GM04503 (cell line): ENCODE measurements at places on chromosomes 4 and X.
A peak's percentile ranks its signal among the peaks of the same experiment; 100 is the strongest.

DNA sequence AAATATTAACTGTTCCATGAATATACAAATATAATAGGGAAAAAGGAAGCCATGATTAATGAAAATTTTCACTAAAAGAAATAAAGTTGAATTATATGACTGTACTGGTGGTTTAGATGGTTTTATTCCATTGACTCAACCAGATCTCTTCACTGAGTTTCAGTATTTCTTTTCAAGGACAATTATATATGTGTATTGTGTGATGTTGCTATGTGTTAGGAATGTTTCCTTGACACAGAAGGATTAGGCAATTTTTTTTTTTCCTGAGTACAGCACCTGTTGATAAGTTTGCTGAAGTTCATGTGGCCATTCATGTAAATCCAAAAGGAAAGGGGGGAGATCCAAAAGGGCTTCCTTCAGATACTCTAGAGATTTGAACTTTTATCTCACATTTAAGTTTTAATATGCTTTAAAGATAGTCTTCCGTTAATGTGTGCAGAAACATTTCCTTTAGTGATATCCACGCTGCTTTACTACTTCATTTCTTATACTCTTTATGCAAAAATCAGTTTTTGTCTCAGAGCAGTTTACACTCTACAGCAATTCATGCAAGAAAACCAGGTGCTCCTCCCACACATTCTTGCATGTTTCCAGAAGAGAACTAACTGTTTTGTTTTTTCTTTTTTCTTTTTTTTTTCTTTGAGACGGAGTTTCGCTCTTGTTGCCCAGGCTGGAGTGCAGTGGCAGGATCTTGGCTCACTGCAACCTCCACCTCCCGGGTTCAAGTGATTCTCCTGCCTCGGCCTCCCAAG is 249.1 kb downstream of the RPA4 start:
- DNase-seq = no peak

DNA sequence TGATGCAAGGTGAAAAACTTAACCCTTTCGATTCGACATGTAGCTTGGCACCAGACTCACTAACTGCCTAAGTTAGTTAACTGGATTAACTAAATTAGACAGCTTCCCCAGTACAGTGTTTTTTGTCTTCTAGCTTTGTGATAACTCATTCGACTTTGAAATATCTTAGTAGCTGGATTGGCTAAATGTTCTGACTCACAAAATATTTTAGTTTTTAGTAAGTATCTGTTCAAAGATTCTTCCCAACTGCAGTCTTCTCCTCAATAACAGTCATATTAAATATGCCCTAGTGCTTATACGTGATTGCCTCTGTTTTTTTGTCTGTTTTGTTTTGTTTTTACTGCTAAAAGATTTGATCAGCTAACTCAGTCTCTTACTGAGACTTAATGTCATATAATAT is 102.9 kb downstream of the KCNIP4 start:
- no peak for DNase-seq

DNA sequence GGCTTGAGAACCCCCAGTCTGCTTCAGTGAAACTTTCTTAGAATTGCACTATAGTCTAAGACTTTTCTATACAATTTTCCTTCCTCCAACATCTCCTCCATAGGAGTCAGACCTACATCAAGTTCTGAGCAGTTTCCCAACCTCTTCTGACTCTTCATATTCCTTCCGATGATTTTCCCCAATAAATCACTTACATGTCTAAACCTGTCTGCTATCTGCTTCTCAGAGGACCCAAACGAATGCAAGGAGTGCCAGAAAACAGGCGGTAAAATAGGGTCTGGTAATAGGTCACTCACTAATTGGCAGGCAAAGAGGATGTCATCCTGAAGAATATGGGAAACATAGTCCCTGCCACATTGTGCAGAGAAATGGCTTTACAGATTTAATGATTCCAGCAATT is 153.9 kb downstream of the PCDH18 start:
- no peak for DNase-seq

- DNase-seq = no peak
Observed at GRCh38 chr4:5387457-5387856, 320.9 kb downstream of the EVC2 start.

DNA sequence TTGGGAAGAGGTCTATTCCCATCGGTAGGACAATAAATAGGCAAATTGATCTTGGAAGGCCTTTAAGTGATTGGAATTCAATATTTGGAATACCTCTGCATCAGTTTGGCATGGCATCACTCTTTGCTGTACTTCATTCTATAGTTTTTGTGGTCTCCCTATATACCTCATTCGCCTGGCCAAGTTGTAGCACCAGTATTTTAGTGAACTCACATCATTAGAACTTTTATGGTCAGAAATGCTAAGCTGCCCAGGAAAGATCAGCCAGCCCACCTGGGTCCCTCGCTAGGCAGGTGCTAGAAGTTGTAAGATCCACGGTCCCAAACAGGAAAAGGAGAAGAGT is 40.3 kb downstream of the ZCCHC13 start:
- DNase-seq = no peak

- DNase-seq = no peak
Observed at GRCh38 chrX:112832481-112833095, 8.0 kb downstream of the AMOT start.

DNA sequence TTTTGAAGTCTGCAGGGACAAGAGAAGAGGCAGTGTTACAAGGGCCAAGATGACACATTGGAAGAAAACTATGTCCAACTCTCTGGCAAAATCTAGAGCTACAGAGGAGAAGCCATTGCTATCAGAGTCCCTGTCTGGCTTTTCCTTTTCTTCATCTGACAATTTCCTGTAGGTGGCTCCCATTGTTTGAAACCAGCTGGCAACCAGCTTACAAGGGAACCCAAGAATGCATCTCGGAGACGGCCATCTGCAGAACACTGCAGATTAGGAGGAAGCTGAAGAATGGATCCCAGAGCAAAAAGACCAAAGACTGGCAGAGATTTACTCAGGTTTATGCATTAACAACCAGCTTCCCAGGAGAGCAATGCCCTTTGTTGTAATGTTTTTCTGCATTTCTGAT is 216.2 kb upstream of the CTSO start:
- no peak for DNase-seq

- DNase-seq = no peak
Observed at GRCh38 chr4:6620891-6621555, 19.5 kb upstream of the MRFAP1 start.

GRCh38 chrX:68994891-68995255 is 166.1 kb downstream of the EFNB1 start:
- no peak for DNase-seq

- DNase-seq = no peak
Observed at GRCh38 chrX:22147214-22147613, 115.1 kb downstream of the PHEX start.

- no peak for DNase-seq
Observed at GRCh38 chrX:36581030-36581429, 427.1 kb upstream of the FAM47C start.

DNA sequence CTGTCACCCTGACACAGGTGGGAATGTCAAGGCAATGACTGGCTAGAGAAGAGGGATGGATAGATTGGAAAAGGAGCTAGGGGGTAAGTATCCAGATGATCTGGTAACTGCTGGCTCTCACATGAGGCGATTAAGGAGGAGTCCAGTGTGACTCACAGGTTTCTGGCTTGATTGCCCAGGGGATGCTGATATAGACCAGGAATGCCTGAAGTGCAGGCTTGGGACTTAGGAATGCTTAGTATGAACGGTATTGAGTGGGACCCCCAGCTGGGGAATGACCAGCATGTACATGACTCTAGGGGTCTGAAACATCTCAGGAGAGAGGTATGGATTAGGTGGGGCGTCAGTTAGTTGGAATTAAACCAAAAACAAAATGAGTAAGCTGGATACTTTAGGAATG is 65.8 kb upstream of the PRPS1 start:
- DNase-seq = peak; percentile 57

DNA sequence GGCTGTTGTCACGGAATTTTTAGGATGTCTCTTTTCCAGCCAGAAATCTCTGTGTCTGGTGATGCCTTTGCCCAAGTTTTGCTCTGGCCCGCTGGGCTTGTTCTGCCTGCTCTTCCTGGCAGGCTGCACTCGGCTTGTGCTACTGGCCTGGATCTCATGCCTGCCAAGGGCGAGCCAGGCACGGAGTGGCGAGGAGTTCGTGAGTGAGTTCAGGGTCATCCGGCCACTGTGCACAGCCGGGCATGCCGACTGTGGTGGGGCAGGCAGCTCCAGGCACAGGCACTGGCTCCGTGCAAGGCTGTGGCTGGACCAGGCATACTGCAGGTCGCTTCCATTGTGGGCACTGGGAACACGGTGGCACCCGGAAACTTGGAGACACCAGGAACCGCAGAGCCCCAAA is 129.1 kb downstream of the ARHGAP10 start:
- DNase-seq = no peak

DNA sequence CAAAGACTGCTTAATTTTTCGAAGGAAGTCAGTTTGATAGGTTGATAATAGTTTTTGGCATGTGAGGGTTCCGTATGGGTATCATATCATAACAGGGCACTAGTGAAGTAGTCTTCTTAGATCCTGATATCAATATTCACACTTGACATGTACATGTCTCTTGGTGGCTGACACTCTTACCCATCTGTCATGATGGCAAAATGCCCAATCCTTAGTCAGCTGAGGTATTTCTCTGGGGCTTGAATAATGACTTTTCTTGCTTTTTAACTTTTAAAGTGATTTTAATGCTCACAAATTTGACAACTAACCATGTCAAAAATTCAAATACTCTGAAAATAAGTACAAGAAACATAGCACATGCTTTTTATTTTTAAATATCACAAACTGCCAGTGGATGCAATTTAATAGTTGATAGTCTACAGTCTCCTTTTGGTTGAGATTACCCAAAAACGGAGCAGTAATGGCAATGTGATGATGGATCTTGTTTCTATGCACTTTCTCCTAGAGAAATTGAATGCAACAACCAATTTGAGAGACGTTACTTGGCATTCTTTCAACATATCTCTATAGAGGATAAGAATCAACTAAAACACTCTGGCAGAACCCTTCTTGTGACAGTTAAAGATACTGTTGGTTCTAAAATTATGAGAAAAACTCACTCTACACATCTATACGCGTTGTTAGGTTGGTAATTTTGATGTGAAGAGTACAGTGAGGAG is 552.9 kb upstream of the PABPC4L start:
- no peak for DNase-seq

DNA sequence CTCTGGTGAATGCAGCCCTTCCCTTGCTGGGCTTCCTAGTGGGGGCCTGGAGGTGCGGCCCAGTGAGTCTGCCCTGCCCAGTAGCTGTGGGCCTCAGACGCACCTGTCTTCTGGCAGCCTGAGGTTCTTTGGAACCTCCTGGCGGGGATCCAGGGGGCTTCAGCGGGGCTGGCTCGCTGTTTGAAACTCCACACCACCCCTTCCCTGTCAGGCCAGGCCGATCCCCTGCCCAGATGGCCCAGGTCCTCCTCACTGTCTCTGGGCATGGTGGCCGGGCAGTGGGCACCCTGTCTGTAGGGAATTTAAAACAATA is 10.7 kb upstream of the NKX1-1 start:
- no peak for DNase-seq

- no peak for DNase-seq
Observed at GRCh38 chr4:145939856-145940255, 1.2 kb upstream of the ZNF827 start.

- DNase-seq = no peak
Observed at GRCh38 chr4:36493251-36493650, 211.8 kb downstream of the DTHD1 start.

DNA sequence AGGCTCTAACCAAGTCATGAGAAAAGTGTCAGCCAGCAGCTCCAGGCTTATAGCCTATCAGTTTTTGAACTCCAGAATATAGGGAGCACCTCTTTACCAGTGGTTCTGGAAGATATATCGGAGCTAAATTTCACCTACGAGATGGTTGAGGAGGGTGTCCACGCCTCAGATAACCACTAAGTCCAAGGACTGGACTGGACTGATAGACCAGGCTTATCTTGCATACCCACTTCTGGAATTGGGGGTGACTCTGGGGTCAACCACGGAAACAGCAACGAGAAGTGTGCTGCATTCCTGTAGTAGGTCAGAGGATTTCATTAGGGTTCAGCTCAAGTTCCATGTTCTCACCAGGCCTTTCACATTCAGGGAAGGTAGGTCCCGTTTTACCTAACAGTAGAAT is 38.6 kb upstream of the TRPC3 start:
- no peak for DNase-seq

DNA sequence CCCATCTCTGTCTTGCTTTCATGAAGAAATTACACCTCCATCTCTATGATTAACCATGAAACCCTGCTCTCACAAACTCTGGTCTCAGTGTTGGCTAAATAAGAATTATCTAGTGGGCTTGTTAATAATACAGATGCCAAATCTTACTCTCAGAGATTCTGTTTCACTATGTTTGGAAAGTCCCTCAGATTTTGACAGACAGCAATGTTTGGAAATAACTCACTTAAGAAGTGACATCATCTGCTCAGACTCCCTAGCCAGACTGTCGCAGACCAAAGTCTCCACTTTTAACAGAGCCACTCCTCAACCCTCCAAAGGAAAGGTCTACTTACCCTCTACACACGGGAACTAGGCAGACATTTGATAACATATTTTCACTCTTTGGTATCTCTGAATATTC is 328.5 kb upstream of the FGF16 start:
- DNase-seq = no peak
